ENCODE measurements at places on chromosomes 1 and 21.

DNA sequence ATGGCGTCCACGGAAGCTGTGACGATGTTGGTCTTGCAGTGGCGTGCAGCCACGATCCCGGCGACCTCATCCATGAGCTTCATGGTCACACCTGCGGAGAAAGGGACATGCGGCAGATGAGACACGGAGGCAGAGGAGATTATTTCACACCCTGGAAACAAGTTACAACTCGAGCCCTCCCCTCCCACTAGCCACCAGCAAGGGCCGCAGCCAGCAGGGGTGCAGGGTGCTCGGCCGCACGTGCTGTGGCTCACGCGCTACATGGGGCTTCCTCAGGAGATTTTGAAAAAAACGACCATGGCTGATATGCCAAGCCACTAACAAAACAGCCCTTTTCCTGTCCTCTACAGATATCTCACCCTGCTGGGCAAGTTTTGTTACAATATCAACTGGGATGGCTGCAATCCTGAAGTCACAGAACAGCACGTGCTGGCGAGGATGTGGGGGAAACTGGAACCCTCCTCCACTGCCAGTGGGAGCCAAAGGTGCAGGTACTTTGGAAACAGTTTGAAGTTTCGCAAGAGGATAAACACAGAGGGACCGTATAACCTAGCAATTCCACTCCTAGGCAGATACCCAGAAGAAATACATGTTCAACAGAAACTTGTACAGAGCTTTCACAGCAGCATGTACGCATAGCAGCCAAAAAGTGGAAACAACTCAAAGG lies 34.1 kb upstream of the GPR153 start:
- no peak for DNase-seq

DNA sequence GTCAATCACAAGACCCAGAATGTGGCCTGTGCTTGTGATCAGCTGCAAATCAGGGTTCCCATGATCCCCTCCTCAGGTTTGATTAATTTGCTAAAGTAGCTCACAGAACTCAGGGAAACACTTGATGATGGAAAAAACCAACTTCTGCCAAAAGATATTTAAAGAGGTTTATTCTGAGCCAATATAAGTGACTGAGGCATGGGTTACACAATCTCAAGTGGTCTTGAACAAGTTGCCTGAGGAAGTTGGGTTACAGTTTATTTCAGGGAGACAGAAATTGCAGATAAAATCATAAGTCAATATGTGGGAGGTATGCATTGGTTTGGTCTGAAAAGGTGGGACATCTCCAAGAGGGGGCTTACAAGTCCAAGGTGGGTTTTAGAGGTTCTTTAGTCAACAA lies 243.1 kb downstream of the S1PR1 start:
- DNase-seq = no peak

GRCh38 chr1:110728388-110729001 lies 53.8 kb upstream of the KCNA3 start:
- DNase-seq = no peak

- DNase-seq = no peak
These were observed 37.6 kb upstream of the CAMTA1 start for GRCh38 chr1:6747674-6748073.

DNA sequence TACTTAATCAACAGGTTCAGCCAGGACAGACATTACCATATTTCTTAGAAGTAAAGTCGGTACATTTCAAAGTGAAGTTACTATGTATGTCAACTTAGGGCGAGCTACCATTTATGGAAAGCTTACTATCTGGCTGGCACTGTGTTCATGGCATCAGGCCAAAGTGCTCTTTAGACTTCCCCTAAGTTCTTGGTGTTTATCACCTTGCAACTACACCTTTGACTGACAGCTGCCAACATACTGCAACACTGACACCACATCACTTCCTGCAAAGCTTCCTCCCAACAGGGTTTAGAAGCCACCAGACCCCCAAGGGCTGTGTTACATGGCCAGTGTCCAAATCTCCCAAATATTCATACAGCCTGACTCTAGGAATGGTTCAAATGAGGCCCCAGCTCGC lies 61.0 kb downstream of the TIAM1 start:
- DNase-seq = no peak

Data from GM12892 (cell line).